ENCODE measurements at places on chromosomes 6 and 20.

DNA sequence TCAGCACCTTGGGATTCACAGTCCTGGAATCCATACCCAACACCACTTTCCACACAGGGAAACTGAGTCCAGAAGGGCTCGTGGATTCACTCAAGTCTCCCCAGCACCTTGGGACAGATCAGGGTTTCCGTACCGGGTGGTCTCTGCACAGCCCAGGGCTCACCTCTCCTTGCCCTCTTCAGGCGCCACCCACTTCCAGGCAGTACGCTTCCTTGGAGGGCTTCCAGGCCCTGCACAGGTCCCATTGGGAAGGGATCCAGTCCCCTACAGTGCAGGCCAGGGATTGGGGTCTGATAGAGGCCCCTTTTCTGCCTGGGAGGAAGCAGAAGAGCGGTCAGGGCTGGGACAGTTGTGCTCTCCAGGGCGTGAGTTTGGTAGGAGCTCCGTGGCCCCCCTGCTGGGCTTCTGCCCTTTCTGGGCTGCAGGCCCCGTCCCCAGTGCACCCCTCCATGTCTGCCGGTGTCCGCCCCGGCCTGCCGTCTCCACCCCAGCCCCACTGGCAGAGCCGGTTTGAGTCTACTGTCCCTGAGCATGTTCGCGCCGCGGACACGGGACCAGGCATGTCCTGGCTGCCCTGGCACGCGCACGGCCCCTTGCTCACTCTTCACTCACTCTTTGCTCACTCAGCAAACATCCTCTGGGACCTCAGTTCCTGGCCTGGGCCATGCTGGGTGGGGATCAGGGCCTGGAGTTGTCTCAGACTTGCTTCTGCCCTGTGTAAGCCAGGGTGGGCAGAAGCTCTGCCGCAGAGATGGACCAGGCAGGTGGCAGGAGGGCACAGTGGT lies 12.6 kb downstream of the SRC start:
- DNase-seq: no peak

DNA sequence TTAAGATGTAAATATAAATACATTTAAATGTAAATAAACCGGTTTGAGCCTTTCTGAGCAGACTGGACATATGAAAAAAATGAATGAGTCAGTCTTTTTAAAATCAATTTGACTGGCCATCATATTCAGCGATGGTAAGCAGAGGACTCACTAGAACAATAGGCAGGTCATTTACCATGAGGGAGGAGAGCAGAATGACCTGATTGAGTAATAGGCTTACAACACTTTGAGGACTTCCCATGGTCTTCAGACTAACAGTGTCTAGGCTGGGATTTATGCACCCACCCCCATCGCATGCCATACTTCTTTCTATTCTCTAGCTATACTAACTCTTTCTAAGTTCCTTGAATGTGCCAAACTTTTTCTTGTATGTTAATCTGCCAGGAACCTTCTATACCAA lies 241.9 kb upstream of the RAB32 start:
- DNase-seq: no peak

DNA sequence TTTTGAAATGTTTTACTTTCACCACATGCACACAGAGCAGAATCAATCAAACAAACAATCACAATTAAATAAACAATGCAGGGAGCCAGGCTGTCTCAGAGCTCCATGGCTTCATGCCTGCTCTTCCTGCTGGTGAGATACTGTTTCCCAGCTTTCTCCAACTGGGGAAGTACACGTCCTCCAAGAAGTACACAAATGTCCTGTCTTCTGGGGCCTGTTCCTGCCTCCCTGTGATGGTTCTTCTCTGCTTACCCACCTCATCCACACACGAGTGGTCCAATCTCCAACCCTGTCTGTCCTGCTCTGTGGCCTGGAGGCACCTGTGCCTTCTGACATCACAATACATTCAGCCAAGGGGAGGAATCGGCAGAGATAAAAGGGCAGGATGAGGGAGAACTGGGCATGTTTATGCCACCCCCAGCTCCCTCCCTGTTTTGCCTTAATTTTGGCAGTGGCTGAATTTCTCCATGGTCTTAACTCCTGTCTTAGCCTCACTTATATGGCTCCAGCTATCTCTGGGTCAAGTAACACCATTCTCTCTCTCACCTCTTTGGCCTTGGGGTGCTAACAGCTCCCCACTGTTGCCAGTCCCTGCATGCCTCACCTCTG lies 25.3 kb upstream of the TTPAL start:
- no peak for DNase-seq

- DNase-seq: peak; percentile 20
Measured at GRCh38 chr20:44111712-44112335, 75.2 kb downstream of the JPH2 start.

GRCh38 chr6:87407561-87407900 lies 241 bp upstream of the CFAP206 start:
- DNase-seq: peak; percentile 80

GRCh38 chr6:100461278-100461916 lies 3.3 kb downstream of the SIM1 start:
- no peak for DNase-seq

DNA sequence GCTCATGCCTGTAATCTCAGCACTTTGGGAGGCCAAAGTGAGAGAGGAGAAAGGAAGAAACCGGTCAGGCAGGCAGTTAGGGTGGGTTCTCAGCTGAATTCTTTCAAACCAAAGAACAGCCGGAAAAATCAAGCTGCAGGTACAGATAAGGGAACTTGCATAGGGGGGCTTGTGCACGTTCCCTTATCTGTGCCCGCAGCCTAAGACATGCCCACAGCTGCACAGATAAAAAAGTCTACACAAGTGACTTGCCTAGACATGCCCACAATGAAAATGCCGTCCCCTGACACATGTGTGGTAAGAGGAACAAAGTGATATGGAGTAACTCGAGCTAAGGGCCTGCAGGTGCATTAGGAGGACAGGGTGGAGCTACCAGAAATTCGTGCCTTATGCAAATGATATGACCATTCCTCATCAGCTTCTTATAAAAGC lies 175.8 kb upstream of the SALL4 start:
- peak; percentile 83 for DNase-seq

- peak; percentile 92 for DNase-seq
Measured at GRCh38 chr20:4041748-4042411, 26.5 kb upstream of the RNF24 start.

GRCh38 chr6:28838634-28839442 lies 84.9 kb downstream of the TRIM27 start:
- peak; percentile 88 for DNase-seq

- DNase-seq: no peak
Measured at GRCh38 chr20:642398-643174, 10.4 kb downstream of the SRXN1 start.

DNA sequence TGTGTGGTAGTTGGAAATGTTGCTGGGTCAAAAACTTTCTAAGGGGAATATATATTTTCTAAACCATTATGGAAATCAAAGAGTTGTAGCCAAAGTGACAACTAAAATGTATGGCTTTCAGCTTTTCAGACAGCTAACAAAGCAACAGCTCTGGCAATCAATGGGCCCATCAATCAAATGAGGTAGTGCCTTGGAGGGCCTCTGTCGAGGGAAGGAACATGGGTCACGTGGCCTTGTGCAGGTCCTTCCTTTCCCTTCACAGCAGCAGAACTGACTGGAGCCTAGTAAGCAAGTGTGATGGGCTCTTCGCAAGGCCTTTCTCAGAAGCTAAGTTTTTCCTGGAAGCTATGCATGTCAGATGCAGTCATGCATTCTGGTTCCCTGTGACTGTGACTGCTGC lies 17.9 kb downstream of the FAXC start:
- DNase-seq: no peak

GRCh38 chr6:105163183-105163582 lies 16.6 kb downstream of the POPDC3 start:
- DNase-seq: peak; percentile 84

DNA sequence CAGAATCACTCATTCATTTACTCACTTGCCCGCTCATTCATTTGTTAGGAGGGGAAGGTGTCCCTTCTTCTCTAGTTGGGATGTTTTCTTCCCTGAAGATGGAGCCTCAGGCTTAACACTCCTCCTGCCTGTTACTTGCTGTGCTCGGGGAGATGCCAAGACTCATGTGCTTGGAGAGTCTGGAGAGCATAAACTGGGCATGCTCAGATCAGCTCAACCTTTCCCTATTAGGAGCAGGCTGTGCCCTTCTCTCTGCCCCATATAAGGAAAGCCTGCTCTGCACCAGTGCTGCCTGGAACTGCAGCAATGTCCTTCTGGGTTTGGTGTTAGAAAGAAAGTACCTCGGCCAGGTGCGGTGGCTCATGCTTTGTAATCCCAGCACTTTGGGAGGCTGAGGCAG lies 18.0 kb upstream of the UBE2V1 start:
- no peak for DNase-seq

DNA sequence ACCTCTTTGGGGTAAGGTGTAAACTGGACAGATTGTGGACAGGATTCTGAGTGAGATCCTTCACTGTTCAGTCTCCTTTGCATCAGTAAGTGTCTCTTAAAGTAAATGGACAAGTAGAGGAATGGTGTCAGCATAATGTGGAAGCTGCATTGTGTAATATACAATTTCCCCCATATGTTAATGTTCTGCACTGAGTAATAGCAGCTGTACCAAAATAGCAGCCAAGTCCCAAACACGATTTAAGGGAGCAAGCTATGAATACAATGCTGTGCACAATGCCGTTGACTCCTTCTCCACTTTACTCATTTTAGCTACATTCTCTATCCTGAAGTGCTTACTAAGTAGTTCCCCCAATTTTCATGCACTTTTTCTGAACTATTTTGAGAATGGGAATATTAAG lies 21.1 kb upstream of the TRIM26 start:
- no peak for DNase-seq

- DNase-seq: no peak
Measured at GRCh38 chr6:127921982-127922381, 21.1 kb upstream of the THEMIS start.

- DNase-seq: peak; percentile 9
Measured at GRCh38 chr20:59770270-59770669, 163.2 kb downstream of the SYCP2 start.

- no peak for DNase-seq
Measured at GRCh38 chr6:16758163-16758975, 2.9 kb downstream of the ATXN1 start.

DNA sequence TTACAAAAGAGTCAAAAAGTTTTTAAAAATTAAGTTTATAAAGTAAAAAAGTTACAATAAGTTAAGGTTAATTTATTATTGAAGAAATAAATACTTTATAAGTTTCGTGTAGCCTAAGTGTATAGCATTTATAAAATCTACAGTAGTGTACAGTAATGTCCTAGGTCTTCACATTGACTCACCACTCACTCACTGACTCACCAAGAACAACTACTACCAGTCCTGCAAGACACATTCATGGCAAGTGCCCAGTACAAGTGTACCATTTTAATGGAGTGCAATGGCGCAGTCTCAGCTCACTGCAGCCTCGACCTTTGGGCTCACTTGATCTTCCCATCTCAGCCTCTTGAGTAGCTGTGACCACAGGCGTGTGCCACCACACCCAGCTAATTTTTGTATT lies 128.2 kb downstream of the GPX5 start:
- no peak for DNase-seq

DNA sequence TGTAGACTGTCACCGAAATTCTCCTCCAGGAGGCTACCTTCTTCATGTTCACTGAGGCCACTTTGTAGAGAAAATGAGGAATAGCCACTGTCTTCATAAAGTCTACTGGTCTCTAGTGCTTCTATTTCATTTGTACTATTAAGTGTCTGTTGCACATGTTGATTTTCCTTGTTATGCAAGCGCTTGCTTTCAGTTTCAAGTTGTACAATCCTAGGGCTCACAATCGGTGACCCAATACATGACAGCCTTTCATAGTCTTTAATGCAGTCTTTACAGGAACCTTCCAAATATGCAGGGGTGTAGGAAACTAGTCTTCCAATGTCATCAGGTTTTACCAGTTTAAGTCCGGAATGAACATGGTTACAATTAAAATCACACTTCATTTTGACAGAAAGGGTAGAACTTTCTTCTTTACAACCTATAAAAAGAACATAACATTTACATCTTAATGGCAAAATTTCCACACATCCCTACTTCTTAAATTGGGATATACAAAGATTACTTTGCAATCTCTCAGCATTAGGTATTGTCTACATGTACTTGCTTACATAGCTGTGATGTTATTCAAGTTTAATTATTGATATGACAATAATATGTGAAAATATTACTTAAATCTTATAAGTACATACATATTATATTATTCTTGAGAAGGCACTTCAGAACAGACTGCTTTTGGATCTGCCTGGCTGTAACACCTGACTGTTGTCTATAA lies 7.5 kb downstream of the FBXO5 start:
- no peak for DNase-seq

GRCh38 chr6:6975459-6976111 lies 132.2 kb upstream of the RREB1 start:
- DNase-seq: no peak

GRCh38 chr6:142722841-142723240 lies 222.1 kb downstream of the HIVEP2 start:
- DNase-seq: no peak

DNA sequence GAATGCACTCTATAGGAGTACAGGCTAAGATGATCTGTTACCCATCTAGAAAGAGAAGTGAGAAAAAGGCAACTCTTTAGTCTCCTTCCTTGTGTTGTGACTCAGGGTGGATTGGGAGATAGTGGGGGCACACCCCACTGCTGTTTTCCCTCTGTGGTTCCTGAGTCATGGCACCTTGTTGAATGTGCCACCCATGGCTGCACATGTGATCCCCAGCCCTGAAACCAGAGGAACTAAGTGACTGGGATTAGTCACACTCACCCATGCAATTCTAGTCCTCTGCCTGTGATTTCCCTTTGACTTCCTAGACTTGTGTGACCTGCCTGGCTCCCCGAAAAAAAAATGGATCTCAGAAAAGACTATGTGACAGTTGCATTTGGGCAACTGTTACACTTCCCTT lies 48.6 kb upstream of the HTR1B start:
- DNase-seq: no peak

GRCh38 chr6:18595774-18596530 lies 208.8 kb downstream of the RNF144B start:
- peak; percentile 69 for DNase-seq

- no peak for DNase-seq
Measured at GRCh38 chr20:41078329-41078728, 49.7 kb downstream of the TOP1 start.

GRCh38 chr20:32623667-32624157 lies 38.6 kb upstream of the NOL4L start:
- DNase-seq: no peak

GRCh38 chr20:38806855-38807655 lies 1.6 kb downstream of the PPP1R16B start:
- DNase-seq: peak; percentile 46

GRCh38 chr20:51460569-51461265 lies 81.8 kb downstream of the NFATC2 start:
- no peak for DNase-seq

- DNase-seq: no peak
Measured at GRCh38 chr6:129481706-129482105, 228.3 kb downstream of the ARHGAP18 start.

GRCh38 chr6:14716499-14717146 lies 529.2 kb upstream of the JARID2 start:
- no peak for DNase-seq

- DNase-seq: peak; percentile 86
Measured at GRCh38 chr20:59820204-59821041, 113.0 kb downstream of the SYCP2 start.

GRCh38 chr6:16089232-16090062 lies 39.4 kb upstream of the MYLIP start:
- no peak for DNase-seq
